T-helper 1 cell (primary cell): ENCODE measurements at places on chromosomes 11 and 22.

GRCh38 chr11:36453678-36454077 lies 56.4 kb downstream of the TRAF6 start:
- DNase-seq = no peak

- DNase-seq = no peak
These were observed 642 bp upstream of the SEPTIN3 start for GRCh38 chr22:41968601-41969000.

DNA sequence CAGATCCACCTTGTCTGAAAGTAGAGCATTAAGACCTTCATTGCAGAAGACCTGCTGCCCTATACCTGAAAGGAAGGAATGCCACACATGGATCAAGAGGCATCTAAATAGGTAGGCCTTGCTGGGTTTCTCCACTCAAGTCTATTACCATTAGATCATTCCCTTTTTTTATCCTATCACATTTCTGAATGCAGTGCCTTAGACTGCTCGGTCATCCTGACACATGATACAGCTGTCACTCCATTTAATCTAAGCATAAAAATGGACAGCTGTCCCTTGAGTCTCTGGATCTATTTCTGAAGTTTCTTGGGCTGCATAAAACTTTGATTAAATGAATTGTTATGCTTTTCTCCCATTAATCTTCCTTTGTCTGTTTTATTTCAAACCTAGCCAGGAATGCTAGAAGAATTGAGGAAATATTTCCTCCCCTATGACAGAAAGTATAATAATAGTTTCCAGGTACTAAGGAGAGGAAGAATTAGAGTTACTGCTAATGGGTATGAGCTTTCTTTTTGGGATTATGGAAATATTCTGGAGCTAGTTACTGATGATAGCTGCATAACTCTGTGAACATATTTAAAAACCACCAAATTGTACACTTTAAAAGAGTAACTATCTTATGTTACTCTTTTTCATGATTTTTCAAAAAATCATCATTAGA lies 88.0 kb downstream of the DLG2 start:
- DNase-seq = no peak

DNA sequence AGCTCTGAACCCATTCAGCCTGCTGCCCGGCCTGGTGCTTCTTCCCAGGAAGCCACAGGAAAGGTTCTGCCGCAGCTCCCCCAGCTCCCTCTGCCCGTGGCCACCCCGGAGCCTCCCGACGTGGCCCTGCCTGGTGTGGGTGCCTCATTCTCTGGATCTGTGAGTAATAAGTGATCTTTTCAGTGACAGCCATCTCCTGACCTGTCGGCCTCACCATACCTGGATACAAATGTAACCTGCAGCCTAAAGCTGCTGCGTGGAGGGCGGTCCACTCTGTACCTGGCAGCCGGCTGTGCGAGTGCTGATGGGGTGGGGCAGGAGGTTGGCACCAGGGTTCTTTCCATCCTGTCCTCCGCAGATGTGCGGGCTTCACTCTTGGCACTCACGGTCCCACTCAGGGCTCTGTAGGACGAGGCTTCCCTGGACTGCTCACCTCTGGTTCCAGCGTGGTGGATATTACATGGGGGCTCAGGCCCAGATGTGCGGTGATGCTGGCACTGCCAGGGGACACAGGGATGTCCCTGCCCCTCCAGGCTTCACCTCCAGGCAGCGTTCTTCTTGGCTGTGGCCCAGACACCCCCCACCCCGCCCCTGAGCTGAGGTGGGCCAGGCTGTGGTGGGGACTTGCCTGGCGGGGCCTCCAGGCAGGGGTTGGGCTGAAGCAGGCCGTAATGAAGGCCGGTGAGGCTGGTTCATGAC lies 748.5 kb downstream of the BRD1 start:
- no peak for DNase-seq

- DNase-seq = no peak
These were observed 27.4 kb downstream of the APOL1 start for GRCh38 chr22:36280379-36280778.

DNA sequence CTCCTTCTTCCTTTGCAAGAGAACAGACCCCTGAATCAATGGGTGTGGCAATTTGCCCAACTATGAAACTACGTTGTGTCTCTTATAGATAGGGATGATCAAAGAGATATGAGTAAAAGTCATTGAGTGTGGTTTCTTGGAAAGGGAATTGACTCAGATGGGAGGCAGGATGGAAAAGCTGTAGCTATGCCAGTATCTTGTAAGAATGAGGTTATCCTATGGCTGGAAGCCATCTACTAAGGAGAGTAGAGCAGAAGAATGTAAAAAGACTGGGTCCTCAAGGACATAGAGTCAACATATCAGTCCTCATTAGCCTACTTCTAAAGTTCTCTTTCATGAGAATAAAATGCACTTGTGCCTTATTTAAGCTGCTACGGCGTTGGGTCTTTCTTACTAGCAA lies 78.9 kb upstream of the POU2AF2 start:
- DNase-seq = no peak

GRCh38 chr22:45218976-45219375 lies 21.7 kb downstream of the KIAA0930 start:
- DNase-seq = no peak

DNA sequence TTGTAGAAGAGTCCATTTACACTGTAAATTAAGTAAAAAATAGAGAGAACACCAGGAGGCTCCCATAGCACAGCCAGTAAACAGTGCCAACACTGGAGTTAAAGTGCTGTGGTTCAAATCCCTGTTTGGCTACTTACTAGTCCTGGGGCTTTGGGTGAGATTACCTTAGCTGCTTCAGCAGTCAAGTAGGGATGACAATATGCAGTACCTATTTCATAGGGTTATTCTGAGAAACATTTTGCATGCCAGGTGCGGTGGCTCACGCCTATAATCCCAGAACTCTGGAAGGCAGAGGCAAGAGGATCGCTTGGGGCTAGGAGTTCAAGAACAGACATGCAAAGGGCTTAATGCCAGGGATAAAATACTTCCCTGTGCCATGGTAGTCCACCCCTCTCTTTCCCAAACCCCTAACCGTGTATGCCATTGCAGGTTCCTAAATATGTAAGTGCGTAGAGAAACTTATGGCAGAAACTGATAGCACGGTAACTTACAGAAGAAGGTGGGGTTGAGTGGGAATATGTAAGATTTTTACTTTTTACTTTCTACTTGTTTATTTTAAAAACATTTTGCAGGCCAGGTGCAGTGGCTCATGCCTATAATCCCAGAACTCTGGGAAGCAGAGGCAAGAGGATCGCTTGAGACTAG lies 86.4 kb upstream of the PICALM start:
- DNase-seq = no peak

DNA sequence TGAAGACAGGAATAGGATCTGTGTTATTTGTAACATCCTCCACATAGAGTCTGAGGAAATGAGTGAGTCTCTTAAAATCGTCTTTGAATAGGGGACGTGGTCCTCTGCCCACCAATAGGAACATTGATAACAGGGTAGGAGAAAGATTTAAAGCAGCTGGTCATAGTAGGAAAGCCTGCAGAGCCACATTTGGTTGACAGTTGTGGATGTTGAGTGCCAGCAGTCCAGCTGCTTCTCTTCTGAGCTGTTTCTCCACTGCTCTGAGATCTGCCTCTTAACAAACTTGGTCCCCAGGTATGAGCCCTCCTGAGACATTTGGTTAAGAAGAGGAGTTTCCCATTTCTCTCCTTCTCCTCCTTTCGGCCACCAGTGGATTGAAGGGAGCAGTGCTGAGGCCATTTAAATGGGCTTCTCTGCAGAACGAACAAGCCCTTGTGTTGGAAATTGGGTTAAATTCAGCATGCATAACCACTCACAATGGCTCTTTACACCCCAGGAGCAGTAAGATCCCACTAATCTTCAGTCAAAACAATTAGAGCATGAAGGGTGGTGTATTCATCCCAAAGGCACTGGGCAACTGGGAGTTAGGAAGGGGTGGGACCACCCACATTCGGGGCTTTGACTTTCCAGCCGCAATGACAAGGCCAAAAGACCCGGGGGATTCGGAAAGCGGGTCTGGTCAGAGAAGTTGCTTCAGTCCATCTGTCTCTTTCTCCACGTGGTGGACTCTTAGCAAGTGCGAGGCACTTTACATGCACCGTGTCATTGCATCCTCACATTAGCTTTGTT lies 32.3 kb downstream of the MIAT start:
- DNase-seq = no peak

DNA sequence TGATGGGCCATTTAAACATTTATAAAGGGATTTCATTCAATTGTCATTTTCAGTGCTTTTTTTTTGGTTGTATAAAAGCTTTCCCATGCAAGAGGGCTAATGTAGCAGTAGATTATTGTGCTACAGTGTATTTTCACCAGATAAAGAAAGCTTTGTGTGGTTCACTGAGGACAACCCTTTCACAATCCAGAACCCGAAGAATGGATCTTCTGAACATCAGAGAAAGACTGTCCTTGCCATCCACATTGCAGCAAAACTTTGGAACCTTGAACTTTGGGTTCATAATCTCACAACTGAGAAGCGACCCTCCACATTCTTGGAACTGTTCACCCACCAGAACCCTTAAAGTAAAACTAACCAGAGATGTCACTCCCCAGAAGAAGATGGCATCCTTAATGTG lies 9.3 kb downstream of the APOBEC3H start:
- DNase-seq = no peak

- DNase-seq = no peak
These were observed 60.0 kb downstream of the GLYATL1 start for GRCh38 chr11:58999291-58999680.

DNA sequence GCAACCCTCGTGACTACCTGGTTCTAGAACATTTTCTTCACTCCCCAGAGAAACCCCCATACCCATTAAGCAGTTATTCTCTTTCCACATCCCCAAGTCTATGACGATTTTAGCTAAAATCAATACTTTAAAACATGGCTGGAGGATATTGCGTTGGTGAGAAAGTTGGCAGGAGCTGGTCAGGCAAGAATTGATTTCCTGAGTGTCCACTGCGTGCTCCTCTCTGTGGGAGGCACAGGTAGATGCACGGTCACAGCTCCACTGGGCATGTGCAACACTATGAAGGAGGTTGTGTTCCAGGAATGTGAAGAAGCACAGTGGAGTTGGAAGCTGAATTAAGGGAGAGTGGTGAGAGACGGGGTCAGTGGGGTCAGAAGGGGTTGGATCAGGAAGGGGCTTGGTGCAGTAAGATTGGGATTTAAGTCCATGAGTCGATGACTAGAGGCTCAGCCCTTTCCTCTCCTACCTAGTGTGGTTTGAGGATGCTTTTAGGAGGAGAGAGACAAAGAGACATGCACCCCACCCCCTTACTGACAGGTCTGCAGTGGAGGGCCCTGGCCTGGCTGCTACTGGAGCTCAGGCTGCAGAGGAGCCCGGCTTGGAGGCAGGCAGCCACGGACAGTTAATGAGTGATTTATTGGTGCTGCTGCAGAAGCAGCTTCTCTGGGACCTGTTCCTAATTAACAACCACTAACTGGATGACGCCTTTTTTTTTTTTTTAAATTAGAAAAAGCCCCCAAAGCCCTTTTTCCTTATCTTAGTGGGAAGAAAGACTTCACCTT lies 395.6 kb downstream of the TENM4 start:
- no peak for DNase-seq

DNA sequence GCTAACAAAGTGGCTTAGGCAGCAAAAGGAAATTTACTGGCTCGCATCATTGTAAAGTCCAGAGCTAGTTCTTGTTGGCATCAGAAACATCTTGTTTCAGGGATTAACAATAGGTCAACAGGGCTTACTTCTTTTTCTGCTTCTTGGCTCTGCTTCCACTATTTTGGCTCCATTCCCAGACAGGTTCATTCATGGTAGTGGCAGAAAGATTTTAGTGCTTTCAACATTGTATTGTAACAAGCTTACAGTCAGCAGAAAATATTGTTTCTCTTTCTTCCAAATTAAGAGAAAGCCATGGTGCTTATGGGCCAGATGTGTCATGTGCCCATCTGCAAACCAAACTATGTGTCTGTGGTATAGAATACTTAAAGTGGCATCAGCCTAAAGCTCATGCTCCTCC lies 315.6 kb downstream of the RAB38 start:
- DNase-seq = no peak

GRCh38 chr22:42111798-42112197 lies 18.8 kb downstream of the CYP2D6 start:
- DNase-seq = no peak

- DNase-seq = no peak
These were observed 100.2 kb downstream of the BCR start for GRCh38 chr22:23280356-23281052.

GRCh38 chr11:20192151-20192550 lies 31.9 kb upstream of the DBX1 start:
- no peak for DNase-seq

DNA sequence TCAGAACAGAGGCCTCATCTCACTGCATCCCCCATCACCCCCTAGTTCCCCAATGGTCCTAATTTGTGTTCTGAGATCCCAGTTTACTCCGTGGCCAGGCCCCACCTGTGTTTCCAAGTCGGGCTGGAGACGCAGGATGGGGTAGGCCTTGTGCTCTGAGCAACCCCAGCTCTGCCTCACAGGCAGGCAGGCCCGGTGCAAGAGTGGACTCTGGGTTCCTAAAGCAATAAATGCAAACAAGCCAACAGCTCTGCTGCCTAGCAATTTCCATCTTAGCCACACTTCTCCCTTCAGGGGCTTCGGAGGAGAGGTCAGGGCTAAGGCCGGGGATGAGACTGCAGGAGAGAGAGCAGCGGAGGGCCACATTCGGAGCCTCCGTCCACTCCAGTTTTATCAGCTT lies 2.5 kb upstream of the EPS8L2 start:
- no peak for DNase-seq

DNA sequence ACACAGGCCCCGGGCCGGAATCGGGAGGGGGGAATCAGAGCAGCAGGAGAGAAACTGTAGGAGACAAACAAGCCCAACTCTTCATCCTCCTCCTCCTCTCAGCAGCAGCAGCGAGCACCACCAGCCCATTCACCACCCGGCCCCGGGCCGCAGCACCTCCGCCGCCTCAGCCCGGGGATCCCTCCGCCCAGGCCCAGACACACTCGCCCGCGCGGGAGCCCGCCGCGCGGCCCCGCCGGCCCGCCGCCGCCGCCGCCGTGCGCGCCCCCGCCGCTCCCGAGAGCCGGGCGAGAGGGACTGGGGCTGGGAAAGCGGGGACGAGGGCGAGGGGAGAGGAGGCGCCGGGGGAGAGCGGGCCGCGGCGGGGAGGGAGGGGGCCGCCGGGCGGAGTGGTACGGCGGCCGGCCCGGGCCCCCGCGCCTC lies at the start of gene PHF21A:
Gene PHF21A, minus strand, starts transcription at position 154 of the 423 bp plus-strand sequence. CDS start 37,235 bp downstream, outside the sequence.
- DNase-seq = peak; percentile 83
